Stimulated activated CD4-positive, alpha-beta T cell treated with anti-CD3 and anti-CD28 coated beads, Interleukin-1b, Interleukin-23, amount 100 ng/mL, for 1 hour (primary cell): ENCODE measurements at places on chromosomes 7 and 10.

DNA sequence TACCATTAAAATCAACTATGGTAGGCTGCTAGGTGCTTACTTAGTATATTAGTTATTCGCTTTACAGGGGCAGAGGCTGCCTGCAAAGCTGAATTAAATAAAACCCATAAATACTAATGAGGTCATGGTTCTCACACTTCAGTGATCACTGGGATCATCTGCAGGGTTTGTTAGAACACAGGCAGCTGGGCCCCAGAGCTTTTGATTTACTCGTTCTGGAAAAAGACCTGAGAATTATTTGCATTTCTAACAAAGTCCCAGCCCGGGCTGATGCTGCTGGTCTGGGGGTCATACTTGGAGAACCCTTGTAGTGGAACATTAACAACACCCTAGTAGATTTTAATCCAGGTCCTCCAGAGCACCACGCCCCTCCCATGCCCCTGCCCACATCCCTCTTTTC is 8.5 kb downstream of the UCN3 start:
- DNase-seq: no peak

- DNase-seq: no peak
Measured at GRCh38 chr10:120392671-120393079, 64.4 kb upstream of the PLPP4 start.

- DNase-seq: no peak
Measured at GRCh38 chr10:32148864-32149251, 92.6 kb upstream of the KIF5B start.

GRCh38 chr7:117619681-117620080 is 139.9 kb downstream of the CFTR start:
- no peak for DNase-seq

- DNase-seq: no peak
Measured at GRCh38 chr7:116228241-116228640, 17.9 kb downstream of the TES start.

- DNase-seq: no peak
Measured at GRCh38 chr7:2572101-2572842, 13.5 kb downstream of the IQCE start.

GRCh38 chr7:114554781-114555537 is 140.3 kb downstream of the FOXP2 start:
- DNase-seq: no peak
